ENCODE measurements at places on chromosomes 3 and 15.

DNA sequence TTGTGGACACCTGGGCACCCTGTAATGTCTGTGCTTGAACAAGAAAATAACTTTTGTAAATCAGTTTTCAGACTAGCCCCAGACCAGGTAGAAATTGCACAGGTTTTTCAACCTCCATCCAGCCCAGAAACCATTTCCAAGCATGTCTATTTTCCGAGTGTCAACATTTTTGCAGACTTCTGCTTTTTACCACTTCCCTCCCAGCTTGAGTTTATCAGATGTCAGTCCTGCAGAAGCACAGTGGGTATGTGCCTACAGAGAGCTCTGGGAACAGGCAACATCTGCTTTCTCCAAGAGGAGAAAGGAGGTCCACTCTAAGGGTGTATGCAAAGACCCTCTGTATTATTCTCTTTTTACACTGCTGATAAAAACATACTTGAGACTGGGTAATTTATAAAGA lies 83.9 kb downstream of the LRRK1 start:
- peak; percentile 38 for DNase-seq

GRCh38 chr3:195407531-195408409 lies 35.0 kb downstream of the ACAP2 start:
- DNase-seq: no peak

- no peak for DNase-seq
Measured at GRCh38 chr3:192578729-192579128, 148.6 kb downstream of the FGF12 start.

DNA sequence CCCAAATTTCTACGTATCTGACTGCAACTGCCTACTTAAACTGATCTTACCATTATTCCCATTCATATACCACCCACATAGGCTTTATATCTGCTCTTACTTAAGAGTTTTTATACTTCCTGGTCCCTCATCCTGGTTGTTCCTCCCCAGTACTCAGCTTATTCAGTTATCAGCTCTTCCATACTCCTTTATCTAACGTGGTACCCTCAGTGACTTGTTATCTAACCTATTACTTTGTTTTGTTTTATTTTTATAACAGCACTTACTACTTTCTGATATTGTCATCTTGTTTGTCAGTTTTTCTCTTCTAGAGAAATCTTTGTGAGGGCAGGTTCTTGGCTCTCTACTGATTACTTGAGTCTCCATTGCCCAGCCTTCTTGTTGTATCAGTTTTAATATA lies 100.6 kb downstream of the ZNF609 start:
- no peak for DNase-seq

- no peak for DNase-seq
Measured at GRCh38 chr3:6452974-6453373, 407.9 kb upstream of the GRM7 start.

GRCh38 chr3:179421500-179421899 lies 29.8 kb downstream of the GNB4 start:
- DNase-seq: no peak

- no peak for DNase-seq
Measured at GRCh38 chr3:152786977-152787681, 47.8 kb upstream of the P2RY1 start.

GRCh38 chr3:37054370-37054769 lies 61.1 kb downstream of the MLH1 start:
- no peak for DNase-seq

GRCh38 chr3:126245811-126246727 lies 65.7 kb upstream of the ALDH1L1 start:
- no peak for DNase-seq

DNA sequence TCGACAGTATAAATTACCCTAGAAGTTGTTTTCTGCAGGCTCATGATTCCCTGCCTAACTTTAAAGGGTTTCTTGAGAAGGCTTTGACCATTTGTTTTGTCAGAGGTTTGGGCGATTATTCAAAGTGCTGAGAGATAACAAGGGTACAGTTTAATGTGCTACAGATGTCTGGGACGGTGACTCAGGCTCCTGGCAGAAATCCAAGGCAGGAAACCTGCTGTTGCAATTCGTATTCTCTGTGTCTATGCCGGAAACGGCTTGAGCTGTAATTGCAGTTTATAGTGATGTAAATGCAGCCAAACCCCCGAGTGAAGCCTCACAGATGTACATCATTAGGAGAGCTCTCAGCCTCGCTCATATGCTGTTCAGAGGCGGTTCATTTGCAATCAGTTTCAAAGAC lies 65.6 kb downstream of the SYNPR start:
- DNase-seq: peak; percentile 83

DNA sequence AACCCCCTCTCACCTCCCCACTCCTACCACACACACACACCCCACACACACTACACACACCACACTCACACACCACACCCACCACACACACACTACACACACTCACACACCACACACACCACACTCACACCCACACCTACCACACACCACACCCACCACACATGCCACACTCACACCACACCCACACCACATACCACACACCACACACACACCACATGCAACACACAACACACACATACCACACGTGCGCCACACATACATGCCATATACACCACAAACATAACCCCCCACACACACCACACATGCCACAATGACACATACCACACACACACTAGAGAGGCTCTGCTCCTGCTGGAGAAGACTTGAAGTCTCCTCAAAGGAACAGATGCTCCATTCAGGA lies 5.9 kb upstream of the ITPKA start:
- DNase-seq: no peak

DNA sequence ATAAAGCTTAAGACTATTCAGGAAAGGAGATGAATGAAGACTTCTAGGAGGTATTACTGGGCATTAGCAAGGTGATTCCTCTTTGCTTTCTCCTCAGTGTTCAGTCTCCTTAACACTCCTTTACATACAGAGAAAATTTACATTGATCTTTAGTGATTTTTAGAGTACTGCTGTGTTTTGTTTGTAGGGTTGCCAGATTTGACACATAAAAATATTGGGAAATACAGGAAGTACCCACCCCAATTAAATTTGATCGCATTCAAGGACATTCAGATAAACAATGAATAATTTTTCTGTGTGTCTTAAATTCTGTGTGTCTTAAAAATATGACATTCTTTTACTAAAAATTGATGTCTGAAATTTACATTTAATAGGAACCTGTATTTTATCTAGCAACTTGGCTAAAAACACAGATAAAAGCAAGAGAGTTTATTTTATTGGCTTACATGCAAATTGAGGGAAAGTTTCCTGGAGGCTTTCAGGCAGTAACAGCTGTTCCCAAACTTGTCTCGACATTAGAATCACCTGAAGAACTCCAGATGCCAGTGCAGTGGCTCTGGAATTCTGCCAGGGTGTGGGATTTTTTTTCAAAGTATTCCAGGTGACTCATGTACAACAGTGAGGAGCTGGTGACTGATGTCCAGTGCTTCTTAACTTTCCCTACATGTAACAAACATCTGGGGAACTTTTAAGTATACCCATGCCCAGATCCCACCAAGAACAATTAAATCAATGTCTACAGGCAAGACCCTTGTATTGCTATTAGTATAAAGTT lies 23.4 kb upstream of the PLOD2 start:
- no peak for DNase-seq

GRCh38 chr3:145448436-145448835 lies 712.5 kb downstream of the PLOD2 start:
- no peak for DNase-seq

- DNase-seq: no peak
Measured at GRCh38 chr15:51576286-51576850, 46.2 kb downstream of the DMXL2 start.

DNA sequence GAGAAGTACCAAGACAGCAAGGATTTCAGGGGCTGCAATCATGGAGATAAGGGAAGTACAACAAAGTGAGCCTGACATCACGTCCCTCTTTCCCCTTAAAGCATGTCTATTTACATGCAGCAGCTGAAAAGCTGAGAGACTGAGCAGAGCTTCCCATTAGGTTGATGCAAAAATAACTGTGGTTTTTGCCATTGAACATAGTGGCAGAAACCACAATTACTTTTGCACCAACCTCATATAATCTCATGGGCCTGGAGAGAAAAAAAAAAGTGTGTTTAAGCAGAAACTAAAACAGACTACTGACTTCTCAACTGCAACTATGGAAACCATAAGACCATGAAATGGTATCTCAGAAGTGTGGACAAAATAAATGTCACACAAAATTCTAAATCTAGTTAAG lies 48.3 kb downstream of the CCDC12 start:
- DNase-seq: no peak

- no peak for DNase-seq
Measured at GRCh38 chr3:133892541-133893231, 3.0 kb downstream of the RAB6B start.

DNA sequence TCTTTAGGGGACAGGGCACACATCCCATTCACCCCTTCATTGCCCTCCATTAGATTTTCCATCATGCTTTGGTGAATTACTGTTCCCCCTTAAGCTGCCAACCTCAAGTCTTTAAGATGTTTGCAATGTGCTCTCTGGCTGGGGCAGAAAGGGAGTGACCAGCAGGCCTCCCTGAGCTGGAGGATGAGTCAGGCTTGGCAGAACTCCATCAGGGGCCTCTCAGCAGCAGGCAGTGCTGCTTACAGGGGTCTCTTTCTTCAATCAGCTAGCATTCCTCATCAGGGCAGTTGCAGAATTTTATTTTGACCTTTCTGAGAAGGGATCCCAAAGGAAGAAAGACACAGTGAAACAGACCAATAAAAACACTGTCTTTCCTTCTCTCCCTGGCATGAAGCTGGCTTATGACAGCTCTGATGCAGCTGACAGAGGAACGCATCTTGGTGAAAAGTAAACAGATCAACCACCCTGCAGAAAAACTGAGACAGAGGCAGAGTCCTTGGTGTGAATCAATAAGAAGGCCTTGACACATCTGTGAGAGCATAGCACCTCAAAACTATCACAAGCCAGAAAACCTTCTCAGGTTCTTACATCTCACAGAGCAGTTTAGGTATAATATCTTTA lies 88.7 kb upstream of the MRPL3 start:
- no peak for DNase-seq

GRCh38 chr3:147387885-147388699 lies 18.3 kb downstream of the ZIC4 start:
- DNase-seq: peak; percentile 53

- no peak for DNase-seq
Measured at GRCh38 chr3:20849975-20850374, 664.0 kb upstream of the SGO1 start.

GRCh38 chr3:140493271-140493670 lies 184.6 kb upstream of the TRIM42 start:
- DNase-seq: no peak

DNA sequence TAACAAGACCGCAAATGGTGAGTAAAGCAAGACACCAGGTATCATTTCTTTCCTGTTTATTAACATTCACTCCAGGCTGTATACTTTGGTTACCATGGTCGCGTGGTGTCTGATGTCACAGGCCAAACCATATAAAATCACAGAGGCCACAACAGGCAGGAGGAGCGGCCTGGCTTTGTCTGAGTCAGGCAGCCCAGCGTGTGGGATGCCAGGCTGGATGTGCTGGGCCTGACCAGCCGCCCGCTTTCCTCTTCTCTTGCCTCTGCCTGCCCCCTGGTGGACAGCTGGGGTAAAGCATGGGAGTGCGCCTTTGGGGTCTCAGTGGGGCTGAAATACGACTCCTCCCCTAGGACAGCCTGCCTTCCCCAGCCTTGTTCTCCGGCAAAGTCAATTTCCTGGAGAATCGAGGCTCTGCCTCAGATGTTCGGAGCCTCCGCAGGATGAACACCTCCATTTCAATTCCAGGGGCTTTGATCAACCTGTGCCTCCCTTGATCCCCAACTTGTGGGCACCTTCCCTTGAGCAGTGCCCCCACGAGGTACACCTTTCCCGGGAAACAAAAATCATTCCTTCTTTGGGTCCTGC lies 78.2 kb downstream of the CCNL1 start:
- peak; percentile 91 for DNase-seq

DNA sequence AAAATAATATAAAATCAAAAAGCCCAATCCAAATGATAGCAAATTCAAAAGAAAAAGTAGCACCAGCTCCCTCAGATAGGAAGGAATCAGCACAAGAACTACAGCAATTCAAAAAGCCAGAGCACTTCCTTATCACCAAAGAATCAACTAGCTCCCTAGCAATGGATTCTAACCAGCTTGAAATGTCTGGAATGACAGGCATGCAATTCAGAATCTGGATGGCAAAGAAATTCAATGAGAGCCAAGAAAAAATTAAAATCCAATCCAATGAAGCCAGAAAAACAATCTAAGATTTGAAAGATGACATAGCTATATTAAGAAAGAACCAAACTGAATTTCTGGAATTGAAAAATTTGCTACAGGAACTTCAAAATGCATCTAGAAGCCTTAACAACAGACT lies 1334.4 kb upstream of the ALCAM start:
- no peak for DNase-seq

GRCh38 chr15:32794973-32795372 lies 77.2 kb downstream of the GREM1 start:
- no peak for DNase-seq

- DNase-seq: no peak
Measured at GRCh38 chr15:69125236-69125635, 35.2 kb upstream of the GLCE start.

DNA sequence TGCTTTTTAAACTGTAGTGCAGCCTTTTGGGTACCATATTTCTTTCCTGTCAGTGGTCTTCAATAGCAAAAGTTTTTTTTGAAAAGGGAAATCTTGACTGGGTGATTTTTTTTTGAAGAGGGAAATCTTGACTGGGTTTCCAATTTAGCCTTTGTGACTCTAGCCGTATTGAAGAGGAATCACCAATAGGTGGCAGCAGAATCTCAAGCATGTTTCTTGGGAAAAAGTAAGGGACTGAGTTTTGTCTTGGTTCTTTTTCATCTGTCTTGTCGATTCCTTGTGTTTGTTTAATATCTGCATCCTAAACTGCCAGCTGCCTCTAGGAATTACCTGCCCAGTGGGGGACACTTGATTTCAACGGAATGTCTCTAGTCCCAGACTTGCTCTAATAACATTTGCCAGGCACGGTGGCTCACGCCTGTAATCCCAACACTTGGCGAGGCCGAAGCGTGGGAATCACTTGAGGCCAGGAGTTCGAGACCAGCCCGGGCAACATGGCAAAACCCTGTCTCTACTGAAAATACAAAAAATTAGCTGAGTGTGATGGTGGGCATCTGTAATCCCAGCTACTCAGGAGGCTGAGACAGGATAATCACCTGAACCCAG lies 89.2 kb downstream of the RBPMS2 start:
- DNase-seq: no peak

GRCh38 chr15:97014001-97014400 lies 683.5 kb downstream of the NR2F2 start:
- DNase-seq: no peak

DNA sequence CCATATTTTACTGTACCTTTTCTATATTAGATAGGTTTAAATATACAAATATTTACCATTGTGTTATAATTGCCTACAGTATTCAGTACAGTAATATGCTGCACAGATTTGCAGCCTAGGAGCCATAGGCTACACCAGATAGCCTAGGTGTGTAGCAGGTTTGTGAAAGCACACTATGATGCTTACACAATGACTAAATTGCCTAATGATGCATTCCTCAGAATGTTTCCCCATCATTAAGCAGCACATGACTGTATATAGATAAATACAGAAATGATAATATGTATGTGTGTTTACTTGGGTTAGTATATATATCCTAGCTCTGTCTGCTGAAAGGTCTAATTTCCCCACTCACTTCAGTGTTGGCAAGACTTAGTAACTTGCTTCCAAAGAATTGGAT lies 65.8 kb downstream of the MYL3 start:
- no peak for DNase-seq

GRCh38 chr15:61364871-61365270 lies 135.8 kb upstream of the RORA start:
- DNase-seq: peak; percentile 64

- no peak for DNase-seq
Measured at GRCh38 chr15:71207141-71207540, 91.9 kb downstream of the THSD4 start.

Measured in left forelimb (tissue), 1 donor.